Chondrocyte (in vitro differentiated cells): ENCODE measurements at places on chromosomes 12 and 14. TPM values are rescaled to one million over a fixed set of nuclear protein-coding genes. Genes with fewer than 3 reads are reported as not detected.

MTERF2 gene
- 7.0 to 12.3 TPM (median 7.5 TPM) in 3 replicates for total RNA-seq

RSRC2 gene
- total RNA-seq, result 50.7 to 61.5 TPM (median 51.0 TPM) in 3 replicates

TSPAN19 gene
- not detected in 3 replicates for total RNA-seq

SPIC gene
- not detected in 3 replicates for total RNA-seq

PTPRB gene
- 0.21 to 0.37 TPM (median 0.29 TPM) in 3 replicates for total RNA-seq

RHOJ gene
- total RNA-seq, result 37.1 to 55.1 TPM (median 39.2 TPM) in 3 replicates

PHLDA1 gene
- 4.5 to 14.0 TPM (median 12.1 TPM) in 3 replicates for total RNA-seq

CCDC38 gene
- not detected in 3 replicates for total RNA-seq

- DNase-seq, result no peak
These were observed 77.0 kb downstream of the MSRB3 start for GRCh38 chr12:65355461-65355860.

DNA sequence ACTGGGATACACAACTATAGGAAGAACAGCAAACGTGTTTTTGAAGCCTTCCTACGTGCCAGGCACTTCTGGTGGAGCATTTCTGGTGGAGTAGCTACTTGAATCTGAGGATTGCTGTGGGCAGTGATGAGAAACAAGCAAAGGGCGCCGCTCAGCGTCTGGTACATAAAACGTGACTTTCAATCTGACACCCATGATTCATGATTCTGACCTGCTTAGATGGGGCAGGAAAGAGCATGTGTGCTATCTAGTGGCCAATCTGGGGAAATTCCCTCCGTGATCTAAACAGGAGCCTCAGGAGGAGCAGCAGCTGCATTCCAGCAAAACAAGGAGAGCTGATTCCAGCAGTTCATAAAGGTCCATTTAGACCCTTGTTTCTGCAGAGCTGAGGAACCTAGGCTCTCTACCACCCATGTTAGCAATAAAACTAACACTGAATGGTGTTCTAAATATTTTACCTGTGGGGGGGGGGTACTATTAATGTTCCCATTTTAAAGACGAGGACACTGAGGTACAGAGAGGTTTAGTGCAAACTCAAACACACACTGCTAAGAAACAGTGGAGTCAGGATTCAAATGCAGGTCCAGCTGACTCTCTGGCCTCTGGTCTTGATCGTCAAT lies 37.8 kb downstream of the PAH start:
- no peak for DNase-seq

- no peak for DNase-seq
These were observed 96.1 kb upstream of the DACT1 start for GRCh38 chr14:58541633-58542022.

- DNase-seq, result no peak
These were observed 103.5 kb downstream of the CACNA1C start for GRCh38 chr12:2156333-2156732.

- DNase-seq, result no peak
These were observed 121.9 kb downstream of the PDE3A start for GRCh38 chr12:20490213-20490612.

DNA sequence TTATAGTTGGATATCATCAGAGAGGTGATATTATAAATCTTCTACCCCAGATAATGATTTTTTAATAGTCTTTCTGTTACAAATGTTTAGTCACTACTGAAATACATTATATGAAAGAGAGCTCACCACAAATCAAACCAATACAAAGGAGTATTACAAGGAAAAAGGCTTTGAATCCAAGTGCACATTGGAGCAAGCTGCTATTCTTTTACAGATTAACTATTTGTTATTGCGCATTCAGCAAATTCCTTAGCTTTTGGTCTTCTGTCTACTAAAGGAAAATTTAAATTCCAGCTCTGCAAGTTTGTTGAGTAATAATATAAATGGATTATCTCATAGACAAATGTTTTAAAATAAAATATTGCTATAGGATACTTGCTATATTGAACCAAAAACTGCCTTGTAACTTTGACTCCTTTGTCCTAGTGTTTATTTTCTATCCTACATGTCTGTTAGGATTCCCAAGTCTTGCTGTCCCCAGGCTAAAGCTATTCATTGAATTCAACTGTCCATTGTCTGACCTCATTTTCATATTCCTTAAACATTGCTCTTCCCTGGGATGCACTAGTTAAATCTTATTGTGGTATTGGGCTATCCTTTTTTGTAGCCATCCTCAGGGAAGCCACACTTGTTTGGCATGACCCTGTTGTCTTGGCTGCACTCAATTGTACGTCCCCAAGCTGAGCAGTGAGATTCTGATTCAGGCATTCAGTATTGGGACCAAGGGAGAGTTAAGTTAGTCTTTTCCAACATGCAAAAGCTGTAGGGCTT lies 41.5 kb downstream of the PDE3A start:
- DNase-seq, result no peak

GRCh38 chr12:78442454-78442801 lies 422.1 kb upstream of the SYT1 start:
- DNase-seq, result no peak

- no peak for DNase-seq
These were observed 334.6 kb downstream of the SYT1 start for GRCh38 chr12:79199166-79199565.

DNA sequence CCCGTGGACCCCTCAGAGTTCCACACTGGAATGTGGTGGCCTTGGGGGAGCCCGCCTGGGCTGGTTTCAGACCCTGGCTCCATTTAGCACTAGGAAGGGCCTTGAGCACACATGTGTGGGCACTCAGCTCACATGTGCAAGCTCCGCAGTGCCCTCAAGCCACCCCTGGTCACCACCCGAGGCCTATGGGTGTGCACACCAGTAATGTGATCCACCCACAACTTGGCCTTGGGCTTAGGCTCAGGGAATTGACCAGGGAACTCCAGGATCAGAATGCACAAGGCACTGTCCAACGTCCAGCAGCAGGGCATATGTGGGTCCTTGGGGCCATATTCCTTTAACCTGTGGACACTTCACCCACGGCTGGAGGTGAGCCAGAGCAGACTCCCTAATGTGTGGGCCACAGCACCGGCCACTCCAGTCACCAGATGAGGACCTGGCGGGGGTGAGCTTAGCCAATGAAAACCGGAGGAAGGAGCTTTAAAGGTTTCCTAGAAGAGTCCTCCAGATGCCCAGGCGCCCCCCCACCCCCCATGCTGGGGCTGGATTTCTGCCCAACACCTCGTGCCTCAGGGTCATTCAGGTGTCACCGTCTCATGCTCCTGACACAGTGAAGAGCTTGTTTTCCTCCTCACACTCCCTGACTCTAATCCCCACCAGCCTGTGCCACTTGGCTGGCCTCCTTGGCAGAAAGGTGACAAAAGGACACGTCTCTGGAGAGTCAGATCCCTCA lies 209.2 kb downstream of the ZFP36L1 start:
- peak; percentile 72 for DNase-seq

DNA sequence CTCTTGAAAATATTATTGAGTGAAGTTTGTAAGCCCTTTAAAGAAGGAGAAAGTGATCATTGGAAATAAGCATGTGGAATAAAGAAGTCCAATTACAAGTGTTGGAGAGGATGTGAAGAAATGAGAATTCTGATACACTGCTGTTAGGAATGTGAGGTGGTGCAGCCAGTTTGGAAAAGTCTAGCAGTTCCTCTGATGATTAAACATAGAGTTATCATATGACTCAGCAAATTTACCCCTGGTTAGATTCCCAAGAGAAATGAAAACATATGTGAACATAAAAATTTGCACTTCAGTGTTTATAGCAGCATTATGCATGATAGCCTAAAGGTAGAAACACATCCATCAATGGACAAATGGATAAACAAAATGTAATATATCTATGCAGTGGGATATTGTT lies 319.9 kb downstream of the AEBP2 start:
- DNase-seq, result no peak

DNA sequence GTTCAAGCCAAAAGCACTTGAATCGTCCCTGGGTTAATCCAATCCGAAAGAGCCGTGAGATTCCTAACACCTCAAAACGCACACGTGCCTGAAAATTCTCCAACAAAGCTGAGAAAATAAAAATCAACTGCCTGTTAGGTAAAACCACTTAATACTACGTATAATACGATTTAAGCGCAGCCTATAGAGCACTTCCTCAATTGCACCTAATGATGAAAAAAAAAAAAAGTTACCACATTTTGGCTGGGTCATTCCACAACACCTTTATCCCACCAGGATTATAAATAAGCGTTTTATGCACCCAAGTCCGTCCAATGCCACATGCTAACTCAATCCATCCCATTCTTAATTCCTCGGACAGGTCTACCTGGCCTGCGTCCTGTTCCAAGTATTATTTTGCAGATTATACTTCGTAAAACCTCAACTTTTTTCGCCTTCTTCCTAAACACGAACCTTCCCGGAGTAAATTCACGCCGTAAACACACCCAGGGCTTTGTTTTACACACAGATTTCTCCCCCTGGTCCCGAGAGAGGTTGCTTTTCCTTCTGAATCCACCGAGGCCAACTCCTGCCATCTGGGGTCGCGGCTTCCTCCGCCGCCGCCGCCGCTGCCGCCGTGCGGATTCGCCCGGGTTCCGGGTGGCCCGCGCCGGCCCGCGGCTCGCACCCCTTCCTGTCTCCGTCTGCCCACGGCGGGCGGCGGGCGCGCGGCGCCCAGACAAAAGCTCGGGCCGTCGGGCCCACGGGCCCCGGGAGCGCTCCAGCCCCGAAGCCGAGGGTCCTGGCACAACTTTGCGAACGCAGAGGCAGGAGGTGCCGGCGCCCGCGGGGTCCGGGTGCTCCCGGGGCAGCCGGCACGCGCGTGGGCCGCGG lies 66.2 kb downstream of the RNF34 start:
- DNase-seq, result no peak

DNA sequence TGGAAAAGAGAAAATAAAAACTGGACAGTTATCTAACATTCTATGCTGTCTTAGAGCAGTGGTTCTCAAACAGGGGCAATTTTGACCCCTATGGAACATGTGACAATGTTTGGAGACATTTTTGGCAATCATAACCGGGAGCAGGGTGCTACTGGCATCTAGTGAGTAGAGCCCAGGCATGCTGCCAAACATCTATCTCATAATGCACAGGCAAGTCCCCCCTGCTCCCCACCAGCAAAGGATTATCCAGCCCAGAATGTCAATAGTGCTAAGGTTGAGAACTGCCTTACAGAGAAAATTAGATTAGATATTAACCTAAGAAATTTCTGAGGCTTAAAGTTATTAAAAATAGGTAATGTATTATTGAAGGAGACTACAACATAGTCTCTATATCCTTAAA lies 22.9 kb upstream of the CATSPERB start:
- DNase-seq, result no peak

DNA sequence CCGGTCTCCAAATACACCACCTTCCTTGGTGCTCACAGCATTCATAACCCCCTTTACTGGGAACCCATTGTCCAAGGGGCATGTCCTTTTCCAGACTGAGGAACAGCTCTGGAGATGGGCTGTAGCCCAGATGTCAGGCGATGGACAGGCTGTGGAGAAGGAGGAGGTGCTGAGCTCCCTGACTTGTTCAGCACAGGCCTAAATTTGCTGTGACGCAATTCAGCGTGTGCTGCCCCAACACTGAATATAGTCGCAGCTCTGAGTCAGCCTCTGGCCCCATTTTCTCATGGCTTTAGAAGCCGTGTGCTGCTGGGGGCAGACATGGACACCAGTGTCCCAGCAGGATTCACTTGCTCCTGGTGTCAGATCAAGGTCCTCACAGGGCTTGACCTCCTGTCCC lies 269.1 kb downstream of the EMP1 start:
- no peak for DNase-seq

DNA sequence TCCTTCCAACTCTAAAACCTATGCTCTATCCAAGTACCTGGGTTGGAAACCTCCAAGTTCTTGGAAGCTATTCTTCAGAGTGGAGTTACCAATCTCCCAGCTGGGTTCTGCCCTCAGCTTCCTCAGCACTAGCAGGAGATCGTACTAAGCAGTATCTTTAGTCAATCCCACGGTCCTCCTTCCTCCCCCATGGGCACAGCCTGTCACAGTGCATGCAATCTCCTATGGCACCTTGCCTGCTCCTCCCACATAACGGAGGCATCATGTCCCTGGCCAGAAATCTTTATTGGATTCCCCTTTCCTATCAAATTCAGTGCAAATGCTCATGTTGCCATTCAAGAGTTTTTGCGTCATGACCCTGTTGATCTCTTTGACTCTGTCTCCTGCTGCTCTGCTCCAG lies 5.4 kb upstream of the LPAR5 start:
- DNase-seq, result no peak

GRCh38 chr14:34035934-34036250 lies 85.0 kb upstream of the EGLN3 start:
- DNase-seq, result no peak

DNA sequence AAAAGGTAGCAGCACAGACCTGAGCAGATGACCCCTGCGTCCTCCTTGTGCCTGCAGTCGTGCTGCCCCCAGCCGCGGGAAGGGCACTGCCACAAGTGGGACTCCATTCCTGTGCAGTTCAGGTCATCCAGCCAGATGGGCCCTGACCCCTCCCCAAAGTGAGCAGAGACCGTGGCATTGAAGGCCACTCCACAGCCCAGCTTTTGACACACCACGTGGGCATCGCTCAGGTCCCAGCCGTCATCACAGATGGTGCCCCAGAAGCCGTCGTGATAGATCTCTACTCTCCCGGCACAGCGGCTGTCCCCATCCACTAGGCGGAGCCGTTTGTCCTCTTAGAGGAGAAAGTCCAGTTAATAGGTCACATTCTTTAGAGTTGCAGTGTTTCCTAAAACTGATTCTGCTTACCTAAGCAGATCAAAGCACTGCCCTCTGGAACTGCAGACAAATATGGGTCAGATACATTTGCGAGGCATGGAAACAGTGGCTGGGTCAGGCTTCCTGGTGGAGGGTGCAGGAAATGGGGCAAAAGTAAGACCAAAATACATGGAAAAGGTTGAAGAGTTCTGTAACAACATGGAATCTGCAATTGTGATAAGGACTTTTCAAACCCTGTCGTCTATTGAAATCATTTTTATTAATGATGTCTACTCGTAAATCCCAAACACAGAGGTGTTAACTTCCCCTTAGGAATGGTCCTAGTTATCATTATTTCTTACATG lies 69.4 kb downstream of the CD163L1 start:
- peak; percentile 73 for DNase-seq

GRCh38 chr14:105205673-105206208 lies 24.6 kb upstream of the NUDT14 start:
- DNase-seq, result no peak

DNA sequence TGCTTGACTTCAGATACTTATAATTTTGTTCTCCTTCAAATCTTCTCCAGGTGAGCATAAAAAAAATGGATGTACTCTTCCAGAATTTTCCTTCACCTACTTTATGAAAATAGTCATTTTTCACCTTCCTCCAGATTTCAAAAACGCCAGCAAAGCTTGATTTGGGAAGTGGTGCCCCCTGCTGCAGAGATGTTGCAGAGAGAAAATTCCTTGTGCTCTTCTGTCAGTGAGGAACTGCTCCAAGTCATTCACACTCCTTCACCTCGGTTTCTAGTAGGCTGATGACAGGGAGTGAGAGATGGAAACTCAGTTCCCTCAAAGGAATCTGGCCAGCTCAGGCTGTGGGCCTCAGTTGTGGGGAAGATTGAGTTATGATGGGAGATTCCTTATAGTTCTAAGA lies 24.2 kb upstream of the RNASE3 start:
- DNase-seq, result no peak

- no peak for DNase-seq
These were observed 165.4 kb upstream of the LRIG3 start for GRCh38 chr12:59085690-59086089.
